ENCODE measurements at places on chromosomes 6 and 20.

DNA sequence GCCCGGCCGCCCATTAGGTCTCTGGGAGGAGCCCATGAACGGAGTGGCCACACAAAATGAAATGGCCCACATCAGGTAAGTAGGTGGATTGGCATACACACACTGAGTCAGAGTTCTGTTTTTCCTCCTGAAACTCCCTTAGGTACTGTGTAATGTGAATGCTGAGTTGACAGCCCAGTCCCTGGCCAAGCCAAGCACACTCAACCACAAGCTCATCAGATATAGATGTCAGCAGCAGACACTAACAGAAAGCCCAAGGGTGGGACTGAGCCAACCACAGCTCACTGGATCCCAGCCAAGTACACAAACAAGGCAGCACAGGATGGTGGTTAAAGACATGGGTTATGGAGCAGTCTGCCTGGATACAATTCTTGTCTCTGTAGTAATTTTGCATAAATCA, 403.4 kb downstream of the GJA1 start:
- no peak for DNase-seq

DNA sequence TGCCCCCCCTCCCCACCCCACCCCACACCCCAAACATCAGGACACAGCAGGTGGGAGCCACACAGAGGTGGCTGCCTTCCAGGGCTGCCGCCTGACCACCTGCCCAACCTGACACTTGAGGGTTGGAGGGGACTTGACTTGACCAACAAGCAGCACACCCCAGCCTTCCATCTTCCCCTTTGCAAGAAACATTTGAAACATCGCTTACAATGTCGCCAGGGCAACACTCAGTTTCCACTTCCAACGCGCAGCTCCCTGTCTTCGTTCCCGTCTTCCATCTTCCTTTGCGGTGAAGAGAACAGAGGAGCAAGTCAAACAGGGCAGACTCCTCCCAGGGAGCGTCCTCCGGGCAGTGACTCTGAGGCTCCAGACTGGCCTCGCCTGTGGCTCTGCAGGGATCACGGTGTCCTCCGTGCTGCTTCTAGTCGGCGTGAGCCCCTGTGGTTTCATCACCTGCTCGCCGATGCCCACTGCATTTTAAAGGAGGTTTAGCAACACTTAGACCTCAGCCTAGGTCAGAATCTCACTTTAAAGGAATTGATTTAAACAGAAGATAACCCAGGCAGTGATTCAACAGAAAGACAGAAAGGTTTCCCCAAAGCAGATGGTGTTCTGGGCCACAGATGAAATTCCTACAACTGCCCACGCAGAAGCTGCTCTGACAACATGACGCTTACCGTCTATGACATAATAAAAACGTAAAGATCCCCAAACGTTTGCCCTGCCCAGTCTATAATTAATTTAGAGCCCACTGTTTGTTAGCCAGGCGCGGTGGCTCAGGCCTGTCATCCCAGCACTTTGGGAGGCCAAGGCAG, 130.8 kb downstream of the TAF4 start:
- DNase-seq: no peak

DNA sequence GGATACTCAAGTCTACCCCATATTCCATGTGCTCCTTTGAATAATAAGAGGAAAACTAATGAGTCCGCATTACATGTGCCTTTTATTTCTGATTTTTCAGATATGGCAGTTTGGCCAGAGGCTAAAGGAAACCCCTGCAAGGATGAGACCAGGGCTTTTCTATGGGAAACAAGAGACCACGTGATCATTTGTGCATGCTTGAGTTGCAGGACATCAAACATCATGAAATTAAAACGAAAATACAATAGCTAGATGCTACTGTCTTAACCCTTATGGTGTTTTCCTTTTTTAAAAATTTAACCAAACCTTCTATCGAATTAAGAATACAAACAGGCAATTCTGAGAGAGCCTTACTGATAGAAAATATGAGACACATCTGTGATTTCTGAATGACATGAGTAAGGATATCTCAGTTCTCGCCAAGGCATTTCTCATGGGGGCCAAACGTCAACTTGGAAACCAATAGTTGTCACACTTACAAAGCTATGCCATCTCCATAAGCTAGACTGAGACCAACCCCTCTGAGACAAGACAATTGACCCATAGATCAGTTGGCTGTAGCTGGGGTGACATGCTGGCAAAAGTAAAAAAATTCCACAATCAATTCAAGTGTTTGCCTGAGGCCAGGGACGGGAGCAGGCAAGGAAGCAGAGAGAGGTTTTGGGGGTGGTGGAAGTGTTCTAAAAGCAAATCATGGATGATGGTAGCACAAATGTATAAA, 52.8 kb downstream of the RIPOR2 start:
- DNase-seq: no peak

DNA sequence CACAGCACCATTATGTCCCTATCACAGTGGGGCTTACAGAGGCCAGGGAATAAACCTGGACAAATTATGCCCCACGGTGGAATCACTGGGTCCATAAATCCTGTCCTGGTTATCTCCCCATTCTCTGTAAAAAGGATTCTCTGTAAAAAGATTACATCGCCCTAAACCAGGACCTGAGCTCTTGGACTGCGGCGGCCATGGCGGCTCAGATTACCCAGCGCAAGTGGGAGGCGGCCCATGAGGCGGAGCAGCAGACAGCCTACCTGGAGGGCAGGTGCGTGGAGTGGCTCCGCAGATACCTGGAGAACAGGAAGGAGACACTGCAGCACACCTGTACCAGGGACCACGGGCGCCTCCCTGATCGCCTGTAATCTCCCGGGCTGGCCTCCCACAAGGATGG, 8.4 kb upstream of the HLA-A start:
- DNase-seq: no peak

- DNase-seq: no peak
These were observed 362.1 kb upstream of the AGPAT4 start for GRCh38 chr6:161635975-161636374.

DNA sequence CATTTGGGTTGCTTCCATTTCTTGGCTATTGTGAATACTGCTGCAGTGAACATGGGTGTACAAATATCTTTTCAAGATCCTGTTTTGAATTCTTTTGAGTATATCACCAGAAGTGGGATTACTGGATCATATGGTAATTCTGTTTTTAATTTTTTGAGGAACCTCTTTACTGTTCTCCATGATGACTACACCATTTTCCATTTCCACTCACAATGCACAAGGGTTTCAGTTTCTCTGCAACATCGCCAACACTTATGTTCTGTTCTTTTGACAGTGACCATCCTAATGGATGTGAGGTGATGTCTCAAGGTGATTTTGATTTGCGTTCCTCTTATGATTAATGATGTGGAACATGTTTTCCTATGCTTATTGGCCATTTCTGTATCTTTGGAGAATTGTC, 214.4 kb upstream of the ZFP64 start:
- DNase-seq: no peak

- no peak for DNase-seq
These were observed 84.5 kb downstream of the SLC16A10 start for GRCh38 chr6:111171577-111172400.

- DNase-seq: no peak
These were observed 109.6 kb downstream of the DLL1 start for GRCh38 chr6:170181338-170181690.

GRCh38 chr6:46299253-46299652, 128.5 kb upstream of the ENPP5 start:
- no peak for DNase-seq

- DNase-seq: no peak
These were observed 42.9 kb downstream of the ID4 start for GRCh38 chr6:19880066-19880465.

- DNase-seq: no peak
These were observed 8.3 kb upstream of the MMP9 start for GRCh38 chr20:46000262-46000996.

GRCh38 chr6:118708055-118708454, 56.7 kb upstream of the CEP85L start:
- no peak for DNase-seq

DNA sequence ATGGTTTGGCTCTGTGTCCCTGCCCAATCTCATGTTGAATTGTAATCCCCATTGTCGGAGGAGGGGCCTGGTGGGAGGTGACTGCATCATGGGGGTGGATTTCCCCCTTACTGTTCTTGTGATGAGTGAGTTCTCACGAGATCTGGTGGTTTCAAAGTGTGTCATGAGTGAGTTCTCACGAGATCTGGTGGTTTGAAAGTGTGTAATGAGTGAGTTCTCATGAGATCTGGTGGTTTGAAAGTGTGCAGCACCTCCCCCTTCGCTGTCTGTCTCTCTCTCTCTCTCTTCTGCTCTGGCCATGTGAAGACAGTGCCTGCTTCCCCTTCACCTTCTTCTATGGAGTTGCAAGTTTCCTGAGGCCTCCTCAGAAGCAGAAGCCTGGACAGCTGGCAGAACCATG, 87.6 kb downstream of the MYLK4 start:
- no peak for DNase-seq

- DNase-seq: no peak
These were observed 261.1 kb downstream of the THBS2 start for GRCh38 chr6:168992446-168993144.

- no peak for DNase-seq
These were observed 125.8 kb upstream of the SRSF6 start for GRCh38 chr20:43331906-43332305.

All from stimulated activated CD8-positive, alpha-beta memory T cell treated with anti-CD3 and anti-CD28 coated beads, Interleukin-12 subunit alpha, Interleukin-12 subunit beta, amount 100 ng/mL, for 1 hour (primary cell).